ENCODE measurements at places on chromosomes 11 and 22. TPM values are rescaled to one million over a fixed set of nuclear protein-coding genes. Genes with fewer than 3 reads are reported as not detected.

- no peak for DNase-seq
These were observed 29.5 kb downstream of the DNHD1 start for GRCh38 chr11:6526411-6527135.

GRCh38 chr11:41666951-41667653 lies 207.7 kb upstream of the LRRC4C start:
- DNase-seq: no peak

The TMEM123 gene
- 330 TPM for polyA plus RNA-seq

The CCDC90B gene
- 56.2 TPM for polyA plus RNA-seq

The KLHL35 gene
- polyA plus RNA-seq: 1.7 TPM

The TSPAN32 gene
- polyA plus RNA-seq: not detected

All from BJ (cell line).